Fibroblast of skin of right biceps (primary cell): ENCODE measurements at places on chromosomes 5 and 9.

DNA sequence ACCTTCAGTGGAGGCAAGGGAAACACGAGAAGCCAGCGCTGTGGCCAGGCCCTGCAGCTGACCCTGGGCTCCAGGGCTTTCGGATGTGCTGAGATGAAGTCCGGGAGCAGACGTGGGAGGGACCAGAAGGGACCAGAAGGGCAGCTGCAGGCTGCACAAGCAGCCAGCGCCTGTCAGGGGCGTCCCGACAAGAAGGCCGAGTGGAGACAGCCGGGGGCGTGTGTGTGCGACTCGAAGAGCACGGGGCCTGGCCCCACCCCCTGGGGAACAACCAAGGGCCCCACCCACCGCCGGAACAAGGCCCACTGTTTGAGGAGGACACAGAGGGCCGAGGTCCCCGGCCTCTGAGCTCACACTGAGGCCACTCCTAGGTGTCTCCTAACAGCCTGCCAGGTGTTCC, 31.4 kb downstream of the SLC12A7 start:
- no peak for DNase-seq

GRCh38 chr5:138315751-138316278, 15.8 kb downstream of the CDC25C start:
- DNase-seq: no peak

GRCh38 chr9:120875954-120876841, 790 bp downstream of the PHF19 start:
- DNase-seq: peak; percentile 96

GRCh38 chr9:124133727-124134126, 122.2 kb downstream of the LHX2 start:
- DNase-seq: peak; percentile 39

- no peak for DNase-seq
Measured at GRCh38 chr5:142314606-142315005, 10.2 kb downstream of the SPRY4 start.

GRCh38 chr5:116521173-116521872, 53.3 kb downstream of the SEMA6A start:
- peak; percentile 15 for DNase-seq

- no peak for DNase-seq
Measured at GRCh38 chr9:129930743-129931142, 95.5 kb downstream of the USP20 start.

- DNase-seq: no peak
Measured at GRCh38 chr5:170303549-170303948, 6.0 kb upstream of the LCP2 start.
